ENCODE measurements at places on chromosomes 11 and 22.

GRCh38 chr11:6505577-6506240, 8.6 kb downstream of the DNHD1 start:
- peak; percentile 9 for DNase-seq

GRCh38 chr11:8610532-8611116, 16.6 kb upstream of the STK33 start:
- DNase-seq = no peak

- no peak for DNase-seq
Observed at GRCh38 chr11:11038352-11038751, 180.5 kb upstream of the ZBED5 start.

- peak; percentile 4 for DNase-seq
Observed at GRCh38 chr11:125929445-125930075, 16.3 kb upstream of the VSIG10L2 start.

DNA sequence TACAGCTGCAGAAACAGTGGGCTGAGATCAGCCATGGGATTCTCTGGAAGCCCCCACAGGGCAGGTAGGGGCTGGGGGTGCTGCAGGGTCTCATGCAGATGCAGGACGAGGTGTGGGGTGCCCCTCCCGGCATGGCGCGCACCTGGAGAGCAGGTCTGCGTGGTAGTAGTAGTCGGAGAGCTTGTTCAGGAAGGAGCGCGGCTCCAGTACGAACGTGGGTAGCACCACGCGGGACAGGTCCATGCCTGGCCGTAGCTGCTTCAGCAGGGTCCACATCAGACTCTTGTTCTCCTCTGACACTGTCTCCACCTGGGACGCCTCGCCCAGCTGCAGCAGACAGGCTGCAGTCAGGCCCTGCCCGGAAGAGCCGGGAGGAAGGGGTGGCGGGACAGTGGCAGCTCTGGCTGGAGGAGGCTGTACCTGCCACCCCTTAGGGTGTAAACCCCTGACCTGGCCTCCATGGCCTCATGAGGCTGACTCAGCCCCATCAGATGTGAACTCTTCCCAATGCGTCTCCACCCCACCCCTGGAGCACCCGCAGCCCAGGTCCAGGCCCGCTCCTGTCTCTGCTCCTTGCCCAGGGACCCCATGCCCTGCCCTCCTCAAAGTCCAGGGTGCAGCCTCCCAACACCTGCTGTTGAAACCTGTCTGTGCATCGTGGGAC, 47.0 kb upstream of the CARS1 start:
- DNase-seq = no peak

DNA sequence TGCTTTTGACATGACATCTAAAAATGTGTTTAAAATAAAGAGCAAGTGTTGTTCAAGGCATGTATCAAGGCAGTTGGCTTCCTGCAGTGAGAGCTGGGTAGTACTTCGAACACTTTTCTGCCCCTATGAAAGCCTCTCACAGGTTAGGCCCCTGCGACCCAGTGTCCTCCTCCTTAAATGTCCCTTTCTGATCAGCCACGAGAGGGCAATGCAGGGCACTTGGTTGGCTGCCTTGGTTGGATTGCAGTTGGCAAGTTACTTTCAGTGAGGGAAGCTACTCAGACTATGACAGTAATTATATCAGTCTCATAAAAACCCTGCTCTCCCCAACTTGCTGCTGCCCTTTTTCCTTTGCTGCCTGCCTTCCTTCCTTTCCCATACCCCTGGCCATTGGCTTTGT, 743.8 kb downstream of the NTM start:
- DNase-seq = no peak

DNA sequence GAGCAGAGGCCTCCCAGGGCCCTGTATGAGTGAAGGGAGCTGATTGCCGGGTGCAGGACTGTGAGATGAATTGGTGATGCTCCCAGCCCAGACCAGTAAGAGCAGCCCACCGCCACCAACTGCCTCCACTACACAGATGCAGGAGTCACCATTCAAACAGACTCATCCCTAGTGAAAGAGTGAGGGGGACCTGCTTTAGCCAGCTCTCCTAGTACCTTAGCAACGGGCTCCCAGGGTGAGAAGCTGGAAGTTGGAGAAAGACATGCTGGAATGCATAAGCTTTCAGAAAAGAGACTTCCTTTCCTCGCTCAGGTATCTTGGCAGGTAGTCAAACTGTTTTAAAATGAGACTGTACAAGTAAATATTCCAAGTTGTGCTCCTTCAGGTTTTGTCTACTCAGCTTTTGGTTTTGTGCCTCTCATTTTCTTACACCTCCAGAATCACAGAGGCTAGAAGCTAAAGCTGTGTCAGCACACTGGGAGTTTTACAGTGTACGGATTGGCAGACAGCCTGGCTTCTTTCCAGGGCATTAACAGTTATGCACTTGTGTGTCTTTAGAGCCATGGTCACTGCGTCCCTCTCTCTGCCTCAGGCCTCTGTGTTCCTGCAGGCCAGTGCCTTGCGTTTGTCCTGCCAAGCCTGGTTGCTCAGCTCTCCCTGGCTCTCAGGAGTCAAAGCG, 146.2 kb downstream of the ATXN10 start:
- no peak for DNase-seq

DNA sequence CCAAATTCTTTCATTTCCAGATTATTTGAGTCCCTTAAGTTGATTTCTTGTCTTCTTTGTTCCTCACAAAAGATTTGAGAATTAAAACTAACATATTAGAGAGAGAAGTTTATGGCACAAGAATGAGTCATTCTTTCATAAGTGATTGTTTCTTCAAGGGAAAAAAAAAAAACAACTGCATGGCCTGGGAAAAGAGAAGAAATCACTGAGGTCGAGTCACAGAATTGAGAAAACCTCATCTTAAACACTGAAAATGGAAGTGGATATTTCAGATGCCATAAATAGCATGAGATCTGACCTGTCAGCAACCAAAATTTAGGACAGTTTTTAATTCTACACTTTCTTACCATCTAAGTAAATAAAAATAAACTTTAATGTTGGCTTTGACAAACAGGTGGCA, 87.2 kb downstream of the CWF19L2 start:
- DNase-seq = peak; percentile 5

DNA sequence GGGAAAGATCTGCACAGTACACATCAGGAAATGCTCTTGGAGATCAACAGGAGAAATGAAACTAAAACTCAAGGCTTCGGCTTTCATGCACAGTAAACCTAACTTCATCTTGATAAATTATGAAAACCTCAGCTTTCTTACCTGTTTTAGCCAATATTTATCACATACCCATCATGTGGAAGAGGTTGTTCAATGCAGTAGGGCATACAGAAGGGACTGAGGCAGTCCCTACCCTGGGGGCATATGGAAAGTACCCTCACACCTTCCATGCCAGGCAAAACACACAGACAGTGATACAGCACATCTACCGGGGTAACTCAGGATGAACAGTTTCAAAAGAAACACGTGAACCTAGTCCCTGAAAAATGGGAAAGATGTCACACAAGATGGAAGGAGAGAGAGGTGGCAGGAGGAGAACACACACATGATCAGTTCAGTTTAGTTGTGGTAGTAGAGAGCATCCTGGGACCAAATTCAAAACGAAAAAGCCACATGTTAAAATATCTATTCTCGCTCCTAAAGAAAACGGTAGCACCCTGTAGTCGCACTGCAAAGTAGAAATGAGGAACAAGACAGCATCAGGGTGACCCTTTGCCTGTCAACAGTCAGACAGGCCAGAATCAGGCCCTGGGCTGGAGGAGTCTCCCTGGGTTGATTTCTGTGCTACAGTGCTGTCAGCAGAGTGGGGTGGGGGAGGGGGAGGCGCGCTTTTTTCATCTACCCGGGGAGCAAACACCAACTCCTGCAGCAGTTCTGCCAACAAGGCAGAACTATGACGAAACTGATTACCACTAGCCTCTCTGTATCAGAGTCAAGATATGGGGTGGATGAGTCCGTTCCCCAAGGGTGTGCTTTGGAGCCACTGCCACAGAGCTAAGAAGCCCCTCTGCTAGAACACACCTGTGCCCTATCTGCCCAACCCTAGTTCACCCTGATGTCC, 1.3 kb downstream of the HIRA start:
- peak; percentile 29 for DNase-seq

- DNase-seq = no peak
Observed at GRCh38 chr11:96215110-96215782, 127.7 kb downstream of the MAML2 start.

- no peak for DNase-seq
Observed at GRCh38 chr11:96001037-96001436, 77.1 kb upstream of the MTMR2 start.

DNA sequence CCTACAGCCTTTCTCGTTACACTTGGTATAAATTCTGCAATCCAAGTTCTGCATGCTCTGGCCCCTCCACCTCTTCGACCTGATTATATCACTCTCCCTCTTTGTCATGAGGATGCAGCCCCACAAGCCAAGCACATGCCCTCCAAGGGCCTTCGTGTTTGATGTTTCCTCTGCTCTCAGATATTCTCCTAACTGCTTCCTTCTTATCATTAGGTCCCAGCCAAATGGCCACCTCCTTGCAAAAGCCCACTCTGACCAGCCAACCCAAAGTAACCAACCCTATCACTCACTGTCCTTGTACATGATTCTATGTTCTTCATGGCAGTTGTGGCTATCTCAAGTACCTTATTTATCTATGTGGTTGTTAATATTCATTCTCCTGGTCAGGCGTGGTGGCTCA, 38.3 kb upstream of the LRRC55 start:
- DNase-seq = no peak

DNA sequence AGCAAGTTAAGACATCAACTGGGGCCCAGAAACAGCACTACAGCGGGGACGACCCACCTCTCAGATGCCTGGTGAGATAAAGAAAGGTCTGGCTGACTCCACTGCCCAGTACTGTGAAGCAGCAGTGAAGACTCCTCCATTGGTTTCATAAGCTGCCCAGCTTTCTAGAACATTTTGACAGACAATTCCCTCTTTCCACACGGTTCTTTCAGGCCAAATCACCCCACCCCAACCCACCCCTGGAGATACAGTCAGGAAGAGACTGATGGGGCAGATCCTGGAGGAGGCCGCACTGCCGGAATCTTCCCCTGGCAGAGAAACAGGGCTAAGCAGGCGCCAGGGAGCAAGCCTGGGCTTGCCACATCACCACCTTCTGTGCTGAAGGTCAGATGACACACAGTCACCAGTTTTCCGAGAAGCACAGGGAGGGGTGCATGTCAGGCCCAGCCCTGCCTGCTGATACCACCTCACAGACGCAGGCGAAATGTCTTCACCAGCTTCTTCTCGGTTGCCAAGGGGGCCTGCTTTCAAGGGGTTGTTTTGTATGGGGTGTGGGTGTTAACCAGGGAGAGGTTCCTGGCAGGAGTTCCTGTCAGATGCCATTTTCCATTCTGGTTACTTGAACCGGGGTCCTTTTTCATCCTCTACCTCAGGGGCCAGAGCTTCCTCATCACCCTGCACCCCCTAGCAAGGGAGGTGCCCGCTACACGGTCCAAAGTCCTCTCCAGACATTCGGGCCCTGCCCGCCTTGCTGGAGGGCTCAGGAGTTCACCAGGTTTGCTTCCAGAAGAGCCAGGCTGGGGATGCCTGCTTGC, 1.4 kb upstream of the NEAT1 start:
- DNase-seq = peak; percentile 99

DNA sequence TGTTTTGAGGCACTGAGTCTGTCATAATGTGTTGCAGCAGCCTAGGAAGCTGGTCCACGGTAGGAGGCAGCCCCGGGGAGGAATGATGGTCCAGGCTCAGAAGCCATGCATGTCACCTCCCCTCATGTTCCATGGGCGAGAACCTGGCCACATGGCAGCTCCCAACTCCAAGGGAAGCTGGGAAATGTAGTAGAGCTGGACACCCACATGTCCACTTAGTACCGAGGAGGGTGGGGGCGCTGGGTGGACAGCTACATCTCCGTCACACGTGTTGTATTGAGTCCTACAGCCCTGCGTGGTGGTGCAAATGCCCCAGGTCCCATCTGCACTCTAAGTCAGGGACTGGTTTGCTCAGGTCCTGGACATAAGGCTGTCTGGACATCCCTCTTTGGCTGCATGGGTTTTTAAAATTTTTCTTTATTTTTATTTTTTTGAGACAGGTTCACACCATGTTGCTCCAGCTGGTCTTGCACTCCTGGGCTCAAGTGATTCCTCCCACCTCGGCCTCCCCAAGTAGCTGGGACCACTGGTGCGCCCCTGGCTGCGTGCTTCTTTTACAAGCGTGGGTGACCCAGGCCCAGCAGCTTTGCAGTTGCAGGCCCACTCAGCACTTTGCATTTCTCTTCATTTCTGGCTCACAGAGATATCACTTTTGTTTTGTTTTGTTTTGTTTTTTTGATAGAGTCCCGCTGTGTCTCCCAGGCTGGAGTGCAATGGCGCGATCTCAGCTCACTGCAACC, 3.9 kb upstream of the CTTN start:
- DNase-seq = no peak

DNA sequence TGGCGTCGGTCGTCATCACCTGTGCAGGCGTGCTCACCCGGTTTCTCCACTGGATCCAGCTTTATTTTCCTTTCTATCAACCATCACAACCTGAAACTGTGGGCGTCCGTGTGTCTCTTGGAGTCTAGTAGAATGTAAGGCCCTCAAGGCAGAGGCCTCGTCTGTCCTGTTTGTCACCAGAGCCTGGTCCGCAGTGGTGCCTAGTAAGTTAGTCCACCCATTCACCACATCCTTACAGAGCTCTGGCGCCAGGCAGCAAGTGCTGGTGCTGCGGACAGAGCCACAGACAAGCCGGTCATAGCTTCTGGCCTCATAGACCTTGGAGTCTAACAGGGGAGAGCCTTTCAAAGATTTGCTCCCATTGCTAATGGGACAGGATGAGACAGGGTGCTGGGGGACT, 64.4 kb upstream of the PARVG start:
- no peak for DNase-seq

GRCh38 chr22:32318361-32318760, 39.3 kb upstream of the RFPL3 start:
- DNase-seq = no peak

DNA sequence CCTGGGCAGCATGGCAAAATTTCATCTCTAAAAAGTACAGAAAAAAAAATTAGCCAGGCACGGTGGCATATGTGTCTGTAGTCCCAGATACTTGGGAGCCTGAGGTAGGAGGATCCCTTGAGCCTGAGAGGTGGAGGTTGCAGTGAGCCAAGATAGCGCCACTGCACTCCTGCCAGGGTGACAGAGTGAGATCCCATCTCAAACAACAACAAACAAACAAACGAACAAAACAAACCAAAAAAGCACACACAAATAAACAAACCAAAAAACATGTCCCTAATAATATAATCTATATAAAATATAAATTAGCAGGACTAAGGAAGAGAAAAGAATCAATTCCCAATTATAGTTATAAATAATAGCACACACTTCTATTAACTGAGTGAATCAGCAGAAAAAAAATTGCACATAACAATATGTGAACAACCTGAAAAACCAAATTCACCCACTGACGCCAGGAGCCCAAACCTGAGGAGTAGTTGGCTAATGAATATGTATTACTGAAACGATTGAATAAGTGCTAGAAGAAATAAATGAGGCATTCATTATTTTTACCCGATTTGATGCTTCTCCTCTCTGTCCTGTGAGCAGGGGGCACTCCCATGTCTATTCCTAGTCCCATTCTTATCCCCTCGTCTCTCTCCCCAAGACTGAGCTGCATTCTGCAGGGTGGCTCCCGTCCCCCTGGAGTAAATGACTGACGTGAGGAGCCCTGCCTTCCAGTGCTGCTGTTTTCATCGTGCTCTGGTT, 108.2 kb upstream of the TOP3B start:
- no peak for DNase-seq

- DNase-seq = no peak
Observed at GRCh38 chr22:34897126-34897525, 168.8 kb upstream of the ISX start.

Measured in NCI-H226 (cell line).